ENCODE measurements at places on chromosomes 16 and 17.

DNA sequence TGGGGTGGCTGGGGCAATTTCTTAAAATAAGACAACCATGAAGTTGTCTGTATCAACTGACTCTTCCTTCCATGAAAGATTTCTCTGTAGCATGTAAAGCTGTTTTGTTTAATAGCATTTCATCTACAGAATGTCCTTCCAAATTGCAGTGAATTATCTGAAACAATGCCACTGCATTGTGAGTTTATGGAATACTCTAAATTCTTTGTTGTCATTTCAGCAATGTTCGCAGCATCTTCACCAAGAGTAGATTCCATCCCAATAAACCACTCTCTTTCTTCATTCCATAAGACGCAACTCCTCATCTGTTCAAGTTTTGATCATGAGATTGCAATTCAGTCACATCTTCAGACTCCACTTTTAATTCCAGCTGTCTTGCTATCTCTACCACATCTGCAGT, 54.6 kb downstream of the CPPED1 start:
- DNase-seq: no peak

- DNase-seq: no peak
Measured at GRCh38 chr16:12811441-12812383, 8.0 kb upstream of the CPPED1 start.

DNA sequence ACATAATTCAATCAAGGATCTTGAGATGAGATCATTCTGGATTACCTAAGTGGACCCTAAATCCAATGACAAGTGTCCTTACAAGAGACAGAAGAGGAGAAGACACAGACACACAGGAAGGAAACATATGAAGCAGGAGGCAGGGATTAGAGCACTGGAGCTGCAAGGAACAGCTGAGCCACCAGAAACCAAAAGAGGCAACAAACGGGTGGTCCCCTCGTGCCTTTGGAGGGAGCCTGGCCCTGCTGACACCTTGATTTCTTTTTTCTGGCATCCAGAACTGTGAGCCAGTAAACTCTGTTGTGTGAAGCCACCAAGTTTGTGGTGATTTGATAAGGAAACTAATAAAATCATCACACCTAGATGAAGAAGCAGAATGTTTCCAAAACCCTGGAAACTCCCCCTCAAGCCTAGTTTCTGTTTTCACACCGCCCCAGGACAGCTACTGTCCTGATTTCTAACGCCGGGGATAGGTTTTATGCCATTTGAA, 115.2 kb downstream of the PITPNC1 start:
- no peak for DNase-seq

- no peak for DNase-seq
Measured at GRCh38 chr16:50301626-50302471, 35.5 kb downstream of the ADCY7 start.

Measured in hypothalamus (tissue), 51 donors.